Eye (tissue), 1 donor: ENCODE measurements at places on chromosomes 5 and 9.

- DNase-seq = no peak
Observed at GRCh38 chr5:10946050-10946449, 185.0 kb upstream of the DAP start.

GRCh38 chr9:125888211-125888610, 141.0 kb downstream of the PBX3 start:
- DNase-seq = peak; percentile 63

GRCh38 chr9:22033012-22033630, 24.0 kb upstream of the CDKN2B start:
- DNase-seq = no peak

DNA sequence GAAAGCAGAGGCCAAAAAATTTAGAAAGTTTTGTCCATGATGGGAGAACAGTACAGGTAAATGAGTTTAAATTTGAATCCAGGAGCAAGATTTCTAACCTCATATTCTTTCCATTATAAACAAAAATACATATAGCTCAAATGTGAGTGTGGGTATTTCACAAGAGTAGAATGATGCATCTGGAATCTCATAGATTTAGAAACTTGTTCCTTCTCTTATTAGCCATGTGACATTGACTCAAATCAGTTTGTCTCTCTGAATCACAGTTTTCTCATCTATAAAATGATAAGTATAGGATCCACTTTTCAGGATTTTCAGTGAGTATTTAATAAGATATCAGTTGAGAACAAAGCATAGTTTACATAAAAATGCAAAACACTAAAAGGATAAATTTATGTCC, 436.3 kb upstream of the PAPPA start:
- DNase-seq = no peak

DNA sequence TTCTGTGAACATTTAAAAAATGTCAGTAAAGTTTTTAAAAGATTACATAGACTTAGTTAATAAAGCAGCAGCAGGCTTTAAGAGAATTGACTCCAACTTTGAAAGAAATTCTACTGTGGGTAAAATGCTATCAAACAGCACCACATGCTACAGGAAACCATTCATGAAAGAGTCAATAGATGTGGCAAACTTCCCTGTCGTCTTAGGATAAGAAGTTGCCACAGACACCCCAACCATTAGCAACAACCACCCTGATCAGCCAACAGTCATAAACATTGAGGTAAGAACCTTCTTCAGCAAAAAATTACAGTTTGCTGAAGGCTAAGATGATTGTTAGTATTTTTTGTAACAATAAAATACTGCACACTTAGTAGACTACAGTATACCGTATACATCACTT, 278.2 kb downstream of the CSNK1G3 start:
- no peak for DNase-seq
